ENCODE measurements at places on chromosomes 1 and 21.

DNA sequence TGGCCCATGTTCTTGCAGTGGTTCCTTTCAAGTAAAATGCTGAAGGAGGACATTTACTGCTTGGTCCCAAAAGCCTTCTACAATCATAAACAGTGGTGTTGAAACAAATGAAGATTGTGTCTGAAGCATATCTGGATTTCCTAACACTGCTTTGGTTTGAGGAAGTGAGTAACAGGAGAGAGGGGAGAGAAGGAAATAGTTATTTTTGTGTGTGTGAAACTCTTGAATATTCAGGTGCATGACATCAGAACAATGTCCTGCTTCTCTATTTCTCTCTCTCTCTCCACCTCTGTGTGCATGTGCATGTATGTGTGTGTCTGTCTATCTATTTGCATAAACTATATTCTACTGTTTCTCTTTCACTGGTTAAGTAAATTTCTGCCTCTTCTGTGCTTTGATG is 61.4 kb upstream of the TNFSF18 start:
- no peak for DNase-seq

GRCh38 chr1:29757866-29758780 is 521.8 kb downstream of the PTPRU start:
- no peak for DNase-seq

- no peak for DNase-seq
These were observed 2.1 kb downstream of the ENTREP3 start for GRCh38 chr1:155253208-155253607.

- DNase-seq: no peak
These were observed 281.9 kb upstream of the ADAMTS5 start for GRCh38 chr21:27248814-27249213.

GRCh38 chr21:18443085-18443484 is 39.5 kb upstream of the TMPRSS15 start:
- DNase-seq: no peak

DNA sequence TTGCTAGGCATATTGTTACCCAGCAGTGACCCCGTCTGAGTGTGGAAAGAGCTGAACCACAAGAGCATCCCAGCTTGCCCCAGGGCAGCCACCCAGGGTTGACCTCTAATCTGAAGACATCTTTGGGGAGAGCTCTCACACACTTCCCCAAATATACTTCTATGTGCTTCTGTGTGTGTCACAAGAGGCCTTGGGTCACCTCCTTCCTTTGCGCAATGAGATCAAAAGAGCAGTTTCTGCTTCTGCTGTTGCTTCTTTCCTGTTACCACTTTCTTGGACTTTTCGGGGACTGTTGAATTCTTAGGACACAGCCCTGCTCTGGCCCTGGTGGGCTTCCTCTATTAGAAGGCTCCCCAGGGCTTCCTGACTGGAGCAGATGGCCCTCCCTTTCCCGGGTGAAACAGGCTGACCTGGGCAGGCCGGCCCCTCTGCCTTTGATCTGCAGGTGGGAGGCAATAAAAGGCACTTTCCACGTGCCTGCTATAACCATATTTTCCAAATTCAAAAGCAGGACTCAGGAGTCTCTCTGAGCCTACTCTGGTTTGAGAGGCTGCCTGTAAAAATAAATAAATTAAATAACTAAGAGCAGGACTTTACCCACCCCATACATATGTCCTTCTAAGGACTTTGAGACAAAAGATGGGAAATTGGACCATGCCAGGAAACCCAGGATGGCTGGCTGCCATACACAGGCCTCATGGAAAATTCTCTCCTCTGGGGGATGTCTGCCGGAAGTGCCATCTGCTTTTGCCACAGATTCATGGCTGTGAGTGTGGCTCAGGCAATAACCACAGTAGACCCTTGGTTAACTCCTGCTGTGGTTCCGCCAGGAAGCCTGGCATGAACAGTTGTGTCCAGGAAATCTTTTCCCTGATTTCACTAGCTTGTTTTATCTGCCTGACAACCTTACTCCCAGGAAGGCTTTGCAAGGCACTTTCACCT is 28.3 kb upstream of the RCSD1 start:
- DNase-seq: no peak

GRCh38 chr1:19661721-19662228 is 2.9 kb upstream of the HTR6 start:
- DNase-seq: no peak

DNA sequence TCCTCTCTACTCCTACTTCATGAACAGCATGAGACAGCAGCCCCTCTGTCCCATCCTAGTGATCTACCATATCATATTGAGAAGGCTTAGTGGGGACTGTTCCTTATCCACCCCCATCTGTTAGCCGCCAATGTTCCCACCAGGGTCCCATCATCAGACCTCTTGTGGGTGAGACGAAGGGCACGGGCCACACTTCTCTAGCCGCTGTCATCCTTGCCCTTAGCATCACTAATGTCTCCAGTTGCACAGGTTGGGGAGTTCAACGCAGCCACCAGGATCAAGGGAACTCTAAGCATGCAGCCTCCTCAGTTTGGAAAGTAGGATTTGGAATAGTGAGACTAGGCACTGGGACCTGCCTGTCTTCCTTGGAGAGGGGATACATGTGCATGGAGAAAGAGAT is 20.1 kb downstream of the INKA2 start:
- DNase-seq: no peak

- no peak for DNase-seq
These were observed 22.6 kb downstream of the CACNA1S start for GRCh38 chr1:201089596-201089995.

DNA sequence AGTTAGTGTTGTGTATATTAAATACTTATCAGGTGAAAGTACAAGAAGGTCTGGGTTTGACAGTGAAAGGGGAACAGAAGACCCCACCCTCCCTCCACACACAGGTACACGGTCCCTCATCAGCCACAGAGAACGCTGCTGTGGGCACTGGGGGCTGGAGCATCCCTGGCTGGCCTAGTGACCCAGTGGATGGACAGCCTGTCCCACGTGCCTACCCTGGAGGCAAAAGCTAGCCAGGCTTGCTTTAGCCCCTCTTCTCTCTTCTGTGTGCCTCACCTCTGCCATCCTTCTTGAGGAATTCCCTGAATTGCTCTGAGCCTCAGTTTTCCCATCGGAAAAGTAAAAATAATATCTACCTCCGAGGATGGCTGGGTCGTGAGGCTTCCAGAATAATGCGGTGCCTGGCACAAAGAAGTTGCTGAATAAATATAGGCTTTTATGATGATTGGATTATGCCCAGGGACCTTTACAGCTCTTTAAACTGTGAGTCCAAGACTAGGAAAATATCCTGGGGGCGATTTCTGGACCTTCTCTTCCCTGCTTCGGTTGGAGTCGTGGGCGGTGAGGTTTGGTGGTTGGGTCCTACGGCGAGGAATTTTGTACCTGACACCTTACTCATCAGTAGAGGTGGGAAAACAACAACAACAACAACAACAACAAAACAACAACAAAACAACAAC is 918 bp downstream of the IFNLR1 start:
- DNase-seq: no peak

GRCh38 chr1:121516234-121516967 is 331.6 kb downstream of the SRGAP2C start:
- DNase-seq: no peak

- DNase-seq: no peak
These were observed 1.6 kb downstream of the NPR1 start for GRCh38 chr1:153680120-153680403.

Data from keratinocyte (primary cell).